ENCODE measurements at places on chromosomes 6 and 20.

GRCh38 chr6:131923356-131923755 lies 27.8 kb downstream of the CCN2 start:
- peak; percentile 63 for DNase-seq

DNA sequence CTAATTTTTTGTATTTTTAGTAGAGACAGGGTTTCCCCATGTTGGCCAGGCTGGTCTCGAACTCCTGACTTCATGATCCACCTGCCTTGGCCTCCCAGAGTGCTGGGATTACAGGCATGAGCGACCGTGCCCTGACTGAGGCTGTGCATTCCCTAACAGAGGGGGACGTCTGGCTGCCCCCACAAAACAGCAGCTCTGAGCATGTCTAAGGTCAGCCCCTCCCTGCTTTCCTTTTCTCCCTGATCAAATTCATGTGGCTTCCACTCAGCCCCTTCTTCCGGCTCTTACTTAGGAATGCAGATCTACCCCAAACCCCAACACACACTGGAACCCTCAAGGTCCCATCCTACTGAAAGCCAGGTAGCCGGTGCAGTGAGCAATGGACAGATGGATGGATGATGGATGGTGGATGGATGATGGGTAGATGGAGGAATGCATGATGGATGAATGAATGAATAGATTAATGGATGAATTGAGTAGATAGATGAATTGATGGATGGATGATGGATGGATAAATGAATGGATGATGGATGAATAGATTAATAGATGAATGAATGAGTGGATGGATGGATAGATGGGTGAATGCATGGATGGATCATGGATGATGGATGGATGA lies 91.5 kb upstream of the BHLHE23 start:
- no peak for DNase-seq

- peak; percentile 58 for DNase-seq
Observed at GRCh38 chr6:125314009-125314581, 12.3 kb upstream of the HDDC2 start.

- no peak for DNase-seq
Observed at GRCh38 chr6:164750128-164750527, 559.3 kb downstream of the C6orf118 start.

DNA sequence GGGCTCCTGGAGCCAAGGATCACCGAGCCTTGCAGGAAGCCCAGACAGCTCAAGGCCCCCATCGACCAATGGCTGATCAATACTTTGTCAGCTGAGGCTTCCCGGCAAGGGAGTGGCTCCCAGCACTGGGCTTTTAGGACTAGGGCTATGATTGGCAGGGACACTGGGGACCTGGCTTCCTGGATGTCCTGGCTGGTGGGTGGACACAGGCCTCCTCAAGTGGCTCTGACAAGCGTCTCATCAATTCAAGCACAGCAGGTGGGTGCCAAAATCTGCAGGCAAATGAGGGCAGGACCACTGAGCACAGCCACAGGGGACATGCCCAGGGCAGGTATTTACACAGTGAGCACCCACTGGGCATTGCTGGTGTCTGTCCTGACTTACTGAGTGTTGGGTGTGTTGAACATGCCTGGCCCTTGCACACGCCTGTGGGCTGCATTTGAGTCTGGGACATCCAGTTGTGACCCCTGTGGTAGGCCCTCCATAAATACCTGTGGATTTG lies 420.1 kb upstream of the SULF2 start:
- DNase-seq, result no peak

- no peak for DNase-seq
Observed at GRCh38 chr6:5622276-5623005, 361.1 kb downstream of the FARS2 start.

- no peak for DNase-seq
Observed at GRCh38 chr6:108993876-108994275, 100.8 kb downstream of the SESN1 start.

DNA sequence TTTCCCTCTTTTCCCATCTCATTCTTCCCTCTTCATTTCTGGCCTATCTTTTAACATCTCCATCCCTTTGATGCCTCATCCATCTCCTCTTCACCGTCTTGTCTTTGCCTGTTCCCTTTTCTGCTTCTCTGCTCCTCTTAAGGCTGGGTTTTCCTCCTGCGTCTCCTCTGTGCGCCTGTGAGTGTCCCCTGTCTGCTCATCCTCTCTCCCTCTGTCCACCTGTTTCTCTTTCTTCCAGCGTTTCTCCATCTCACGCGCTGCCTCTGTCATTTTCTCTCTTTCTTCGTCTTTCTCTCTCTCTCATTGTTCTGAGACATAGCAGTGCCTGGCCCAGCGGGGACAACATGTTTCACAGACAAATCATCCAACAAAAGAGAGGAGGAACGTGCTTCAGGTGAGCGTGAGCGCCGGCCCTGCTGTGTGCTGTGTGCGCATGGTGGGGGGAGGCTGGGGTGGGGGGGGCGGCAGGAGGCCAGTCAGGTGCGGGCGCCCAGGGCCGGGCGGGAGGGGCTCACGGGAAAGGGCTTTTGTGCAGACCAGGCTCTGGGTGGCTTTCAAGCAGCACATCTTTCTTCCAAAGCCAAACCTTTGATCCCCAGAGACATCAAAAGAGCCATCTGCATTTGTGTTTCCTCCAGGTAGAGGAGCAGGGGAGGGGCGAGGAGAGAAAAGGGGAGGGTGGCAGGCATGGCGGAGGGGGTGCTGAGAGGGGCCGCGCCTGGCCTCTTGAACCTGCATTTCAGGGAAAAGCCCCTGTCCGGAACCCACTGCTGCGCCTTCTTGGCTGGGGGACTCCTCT lies 121.3 kb downstream of the VEGFA start:
- DNase-seq, result no peak

DNA sequence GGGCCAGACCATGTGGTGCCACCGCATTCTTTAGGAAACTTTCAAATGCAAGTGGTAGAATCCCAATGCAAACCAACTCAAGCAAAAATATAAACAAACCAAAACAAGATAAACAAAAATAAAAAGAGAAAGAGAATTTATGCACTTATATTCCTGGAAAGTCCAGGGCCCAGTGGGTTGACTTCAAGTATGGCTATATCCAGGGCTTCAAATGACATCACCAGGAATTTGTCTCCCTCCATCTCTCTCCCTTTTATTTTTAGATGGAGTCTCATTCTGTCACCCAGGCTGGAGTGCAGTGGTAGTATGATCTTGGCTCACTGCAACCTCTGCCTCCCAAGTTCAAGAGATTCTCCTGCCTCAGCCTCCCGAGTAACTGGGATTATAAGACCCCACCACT lies 56.1 kb upstream of the PNRC1 start:
- no peak for DNase-seq
